ENCODE measurements at places on chromosomes 12 and 14. TPM values are rescaled to one million over a fixed set of nuclear protein-coding genes. Genes with fewer than 3 reads are reported as not detected.

- DNase-seq, result no peak
Observed at GRCh38 chr12:61821381-61821780, 438.8 kb upstream of the USP15 start.

- no peak for DNase-seq
Observed at GRCh38 chr14:33932576-33933345, 18.1 kb downstream of the EGLN3 start.

The RNASE3 gene
- total RNA-seq, result not detected

GRCh38 chr12:69105101-69105962 is 134.0 kb upstream of the CPSF6 start:
- DNase-seq, result no peak

GRCh38 chr12:75602106-75602505 is 90.7 kb upstream of the KRR1 start:
- no peak for DNase-seq

DNA sequence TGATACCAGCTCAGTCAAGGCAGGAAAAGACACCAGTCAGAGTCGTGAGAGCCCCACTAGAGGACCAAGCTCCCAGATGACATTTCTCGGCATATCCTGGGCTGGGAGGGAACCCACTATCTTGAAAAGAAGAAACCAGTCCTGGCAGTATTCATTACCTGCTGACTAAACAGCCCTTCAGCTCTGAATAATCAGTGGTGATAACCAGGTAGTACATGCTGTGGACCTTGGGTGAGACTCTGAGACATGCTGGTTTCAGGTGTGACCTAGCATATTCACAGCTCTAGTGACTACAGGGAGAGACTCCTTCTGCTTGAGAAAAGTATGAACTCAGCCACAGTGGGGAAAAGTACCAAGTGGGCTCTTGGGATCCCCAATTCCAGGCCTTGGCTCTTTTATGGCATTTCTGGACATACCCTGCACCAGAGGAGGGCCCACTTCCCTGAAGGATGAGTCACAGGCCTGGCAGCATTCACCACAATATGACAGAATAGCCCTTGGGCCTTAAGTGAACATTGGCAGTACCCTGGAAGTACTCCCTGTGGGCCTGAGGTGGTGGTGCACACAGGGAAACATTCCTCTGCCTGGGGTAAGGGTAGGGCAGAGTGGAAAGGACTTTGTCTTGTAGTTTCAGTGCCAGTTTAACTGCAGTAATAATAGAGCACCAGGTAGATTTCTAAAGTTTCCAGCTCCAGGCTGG is 82.6 kb upstream of the SLC38A4 start:
- DNase-seq, result no peak

- no peak for DNase-seq
Observed at GRCh38 chr14:64723691-64724577, 19.7 kb downstream of the PLEKHG3 start.

GRCh38 chr14:73634011-73634833 is 10.6 kb upstream of the DNAL1 start:
- peak; percentile 35 for DNase-seq

The PTPN6 gene
- 48.1 TPM for total RNA-seq

DNA sequence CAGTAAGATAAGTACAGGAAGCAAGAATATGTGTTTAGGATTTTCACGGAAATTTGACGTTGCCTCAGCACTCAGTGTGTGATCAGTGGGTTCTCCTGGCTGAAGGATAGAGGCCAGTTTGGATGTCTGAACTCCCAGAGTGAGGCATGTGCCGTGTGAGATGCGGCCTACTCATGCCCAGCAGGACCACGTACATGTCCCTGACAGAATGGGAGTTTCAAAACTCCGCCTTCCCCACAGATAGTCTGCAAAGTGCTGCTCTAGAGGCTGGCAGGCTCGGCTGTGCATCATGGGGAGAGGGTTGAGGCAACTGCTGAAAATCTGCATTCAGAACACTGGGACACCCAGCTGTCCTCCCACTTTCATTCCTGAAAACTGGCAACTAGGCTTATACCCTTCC is 58.3 kb downstream of the NINJ2 start:
- DNase-seq, result no peak

The CABP1 gene
- total RNA-seq, result 0.79 TPM

Data from colonic mucosa (tissue), 4 donors.